ENCODE measurements at places on chromosomes 6 and 20. TPM values are rescaled to one million over a fixed set of nuclear protein-coding genes. Genes with fewer than 3 reads are reported as not detected.

MAS1L gene
- not detected for total RNA-seq

ENPP1 gene
- 0.26 TPM for total RNA-seq

BPIFB1 gene
- not detected for total RNA-seq

DNA sequence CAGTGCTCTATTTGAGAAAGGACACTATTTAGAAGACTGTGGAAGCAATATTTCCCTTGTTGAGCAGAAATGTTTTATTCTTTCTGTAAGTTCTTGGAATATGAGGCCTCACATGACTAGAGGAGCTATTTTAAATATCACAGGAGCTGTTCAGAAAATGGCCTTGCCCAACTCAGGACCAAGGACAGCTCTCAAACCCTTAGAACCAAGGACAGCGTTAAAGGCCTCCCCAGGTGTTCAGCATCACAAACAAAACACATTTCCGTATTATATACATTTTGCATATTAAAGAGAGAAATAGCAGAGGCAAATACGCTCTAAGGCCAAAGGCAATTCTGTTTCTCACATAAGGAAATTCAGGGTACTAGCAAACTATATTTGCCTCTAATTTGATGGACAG, 631.4 kb downstream of the CDH26 start:
- no peak for DNase-seq

GRCh38 chr20:33859751-33860150, 48.6 kb downstream of the CHMP4B start:
- no peak for DNase-seq

- DNase-seq = no peak
Observed at GRCh38 chr6:3407840-3408239, 49.0 kb downstream of the SLC22A23 start.

DNA sequence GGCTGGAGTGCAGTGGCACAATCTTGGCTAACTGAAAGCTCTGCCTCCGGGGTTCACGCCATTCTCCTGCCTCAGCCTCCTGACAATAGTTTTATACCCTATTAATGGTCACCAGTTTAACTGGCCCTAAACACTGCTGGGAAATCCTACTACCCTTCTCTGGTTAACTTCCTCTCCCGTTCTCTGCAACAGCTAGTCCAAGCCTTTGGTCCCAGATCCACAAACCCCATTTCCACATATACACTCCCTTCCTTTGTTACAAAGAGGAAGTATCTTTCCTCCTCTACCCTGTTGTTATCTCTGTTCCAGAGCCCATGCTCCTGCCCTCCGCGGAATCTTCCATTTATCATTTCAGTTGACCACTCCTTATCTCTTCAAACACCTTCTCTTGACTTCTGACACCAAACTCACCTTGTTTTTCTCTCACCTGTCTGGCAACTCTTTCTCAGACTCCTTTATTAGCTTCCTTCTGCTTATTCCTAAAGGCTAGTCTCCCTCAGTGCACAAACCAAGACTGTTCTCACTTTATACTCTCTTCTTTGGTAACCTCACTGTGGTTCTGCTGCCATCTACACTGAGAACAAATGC, 25.0 kb upstream of the TBC1D22B start:
- no peak for DNase-seq

- DNase-seq = no peak
Observed at GRCh38 chr20:20466341-20466879, 98.5 kb downstream of the INSM1 start.

DNA sequence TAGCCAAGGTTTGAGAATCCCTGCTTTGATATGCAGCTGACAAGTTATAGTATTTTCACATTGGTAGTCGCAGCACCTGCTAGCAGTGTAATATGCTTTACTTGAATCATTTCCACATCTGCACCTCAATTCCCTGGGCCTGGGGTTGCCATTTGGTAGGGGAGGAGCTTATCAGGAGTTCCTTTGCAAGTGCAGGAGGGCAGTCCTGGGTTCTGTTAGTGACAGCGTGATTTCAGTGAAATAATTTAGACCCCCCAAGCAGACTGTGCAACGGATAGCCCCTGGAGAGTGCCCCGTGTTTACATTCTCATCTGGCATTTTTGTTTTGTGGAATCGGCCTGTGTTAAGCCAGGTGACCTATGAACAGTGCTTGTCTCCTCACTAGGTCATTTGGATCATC, 6.0 kb downstream of the RAB5IF start:
- DNase-seq = no peak

DNA sequence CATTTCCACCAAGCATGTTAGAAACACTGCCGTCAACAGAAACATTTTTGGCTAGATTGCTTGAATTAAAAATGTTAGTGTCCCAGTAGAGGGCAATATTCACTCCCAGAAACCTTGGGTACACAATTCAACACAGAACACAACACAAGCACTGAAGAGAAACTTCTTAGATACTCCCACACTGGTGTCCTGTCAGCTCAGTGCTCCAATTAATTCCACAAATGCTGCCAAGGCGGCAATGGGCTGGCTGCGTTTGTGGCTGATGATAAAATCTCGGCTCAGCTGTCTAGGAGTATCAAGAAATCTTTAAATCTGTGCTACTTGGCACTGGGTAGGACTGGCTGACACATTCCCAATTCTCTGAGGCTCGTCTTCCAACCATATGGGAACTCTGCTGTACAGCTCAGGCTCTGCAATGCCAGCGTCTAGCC, 39.3 kb downstream of the BEND3 start:
- DNase-seq = no peak
